ENCODE measurements at places on chromosomes 16 and 17.
A peak's percentile ranks its signal among the peaks of the same experiment; 100 is the strongest.

DNA sequence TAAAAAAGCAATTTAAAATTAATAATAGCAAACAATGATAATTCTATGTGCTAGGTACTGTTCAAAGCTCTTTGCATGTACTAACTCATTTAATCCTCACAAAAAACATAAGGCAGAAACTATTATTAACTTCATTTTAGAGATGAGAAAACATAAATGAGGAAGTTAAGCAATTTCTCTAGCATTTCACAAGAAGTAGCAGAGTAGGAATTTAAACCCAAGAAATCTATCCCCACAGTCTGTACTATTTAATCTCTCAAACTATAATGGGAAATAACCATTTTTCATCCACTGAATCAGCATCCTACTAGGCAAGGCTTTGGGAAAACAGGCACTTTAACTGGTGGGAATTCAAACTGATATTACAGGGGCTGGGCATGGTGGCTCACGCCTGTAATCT is 42.2 kb upstream of the INTS2 start:
- no peak for DNase-seq

- DNase-seq = no peak
These were observed 31.5 kb upstream of the B4GALNT2 start for GRCh38 chr17:49101054-49101534.

GRCh38 chr16:86685076-86685475 is 106.7 kb downstream of the FOXL1 start:
- DNase-seq = no peak

GRCh38 chr17:37137070-37137610 is 188.4 kb downstream of the AATF start:
- no peak for DNase-seq

DNA sequence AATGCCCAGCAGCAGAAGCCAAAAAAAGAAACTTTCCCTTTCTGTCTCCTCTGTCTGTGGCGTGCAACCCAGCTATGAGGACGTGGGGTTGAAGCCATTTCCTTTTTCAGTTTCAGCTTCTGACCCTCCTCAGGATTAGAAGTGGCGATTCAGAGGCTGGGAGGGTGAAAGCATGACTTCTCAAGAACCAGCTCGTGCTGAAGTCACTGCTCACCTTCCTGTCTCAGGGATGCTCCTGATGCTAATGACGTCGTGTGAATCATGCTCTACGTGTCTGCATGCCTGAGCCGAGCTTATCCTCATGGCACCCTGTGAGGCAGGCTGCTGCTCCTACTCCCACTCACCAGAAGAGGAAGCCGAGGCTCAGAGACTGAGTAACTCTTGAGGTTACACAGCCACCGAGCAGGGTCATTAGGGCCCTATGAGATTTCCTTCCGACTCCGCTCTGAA is 5.7 kb upstream of the LPO start:
- no peak for DNase-seq

DNA sequence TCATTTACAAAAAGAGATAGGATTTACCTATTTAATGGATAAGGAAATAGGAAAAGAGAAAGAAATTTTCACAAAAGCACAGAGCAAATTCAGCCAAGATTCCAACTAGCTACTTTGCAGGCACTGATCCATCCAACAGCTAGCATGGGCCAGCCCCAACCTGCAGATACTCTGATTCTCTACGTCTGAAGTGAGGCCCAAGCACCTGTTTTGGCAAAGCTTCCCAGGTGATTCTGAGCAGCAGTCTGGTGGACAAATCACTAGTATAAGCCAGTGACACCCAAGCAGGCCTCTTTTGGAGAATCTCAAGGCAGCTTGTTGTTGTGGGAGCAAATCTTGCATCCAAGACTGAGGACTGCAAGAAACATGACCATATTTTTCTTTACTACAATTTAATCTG is 20.9 kb upstream of the CALB2 start:
- DNase-seq = no peak

DNA sequence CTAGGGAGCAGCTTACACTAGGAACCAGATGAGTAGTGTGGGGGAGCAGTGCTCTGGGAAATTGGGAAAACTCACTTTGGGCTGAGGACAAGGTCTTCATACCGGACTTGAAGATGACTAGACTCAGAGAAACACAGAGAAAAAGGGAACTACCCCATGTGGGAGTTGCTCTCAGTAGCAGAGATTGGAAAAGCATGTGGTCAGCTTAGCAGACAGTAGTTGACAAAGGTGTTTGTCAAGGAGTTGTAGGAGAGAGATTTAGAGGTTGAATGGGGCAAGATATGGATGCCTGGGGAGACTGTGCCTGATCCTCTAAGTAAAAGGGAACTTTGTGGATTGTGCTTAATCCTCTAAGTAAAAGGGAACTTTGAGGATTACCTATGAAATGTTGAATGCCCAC is 194.5 kb upstream of the COX10 start:
- no peak for DNase-seq

DNA sequence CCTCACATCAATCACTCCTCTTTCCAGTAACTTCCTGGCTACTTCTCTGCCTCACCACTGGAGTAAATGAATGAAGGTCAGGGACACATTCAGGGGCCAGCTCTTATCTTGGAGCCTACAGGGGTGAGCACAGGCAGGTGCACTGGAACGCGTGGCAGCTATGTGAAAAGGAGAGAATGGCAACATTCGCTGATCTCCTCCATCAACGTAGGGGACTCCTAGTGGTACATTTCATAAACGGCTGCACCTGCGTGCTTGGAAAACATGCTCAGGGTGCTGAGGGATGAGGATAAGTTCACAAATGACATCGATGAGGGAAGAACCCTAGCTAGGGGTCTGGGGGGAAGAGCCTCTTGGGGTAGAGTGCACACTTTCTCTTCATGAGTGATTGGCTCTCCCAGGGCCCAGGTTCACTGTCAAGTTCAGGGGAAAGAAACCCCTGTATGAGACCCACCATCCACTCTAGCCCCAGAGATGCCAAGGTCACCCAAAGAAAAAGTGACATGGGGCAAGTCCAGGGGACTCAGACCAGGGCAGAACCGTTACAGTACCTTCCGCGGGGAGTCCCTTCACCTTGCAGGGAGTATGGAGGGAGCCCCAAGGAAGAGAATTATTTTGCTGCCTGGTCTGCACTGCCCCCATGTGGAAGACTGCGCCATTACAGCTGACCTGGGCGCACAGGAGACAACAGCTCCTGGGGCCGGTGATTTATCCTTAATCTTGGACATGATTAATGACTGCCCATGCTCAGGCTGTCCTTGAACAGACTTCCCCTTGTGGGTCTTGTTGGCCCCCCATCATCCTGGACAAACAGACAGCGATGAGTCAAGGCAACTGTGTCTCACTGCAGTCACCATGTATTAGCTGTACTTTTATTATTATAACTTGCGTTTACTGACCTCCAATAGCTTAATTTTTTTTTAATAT is 30.1 kb downstream of the VAC14 start:
- DNase-seq = peak; percentile 46

DNA sequence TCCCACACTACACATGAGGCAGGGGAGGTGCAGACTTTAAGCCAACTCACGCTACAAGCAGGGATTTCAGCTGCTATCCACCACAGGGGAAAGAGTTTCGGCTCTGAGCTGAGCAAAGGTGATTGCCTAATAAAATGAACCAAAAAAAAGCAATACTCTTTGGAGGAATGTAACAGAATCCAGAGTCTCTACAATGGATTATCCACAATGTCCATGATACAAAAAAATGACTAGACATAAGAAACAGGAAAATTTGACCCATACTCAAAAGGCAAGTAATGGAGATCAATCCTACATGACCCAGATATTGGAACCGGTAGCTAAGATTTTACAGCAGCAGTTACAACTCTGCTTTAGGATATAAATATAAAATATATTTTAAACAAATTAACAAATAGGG is 19.0 kb upstream of the TMEM204 start:
- DNase-seq = no peak

DNA sequence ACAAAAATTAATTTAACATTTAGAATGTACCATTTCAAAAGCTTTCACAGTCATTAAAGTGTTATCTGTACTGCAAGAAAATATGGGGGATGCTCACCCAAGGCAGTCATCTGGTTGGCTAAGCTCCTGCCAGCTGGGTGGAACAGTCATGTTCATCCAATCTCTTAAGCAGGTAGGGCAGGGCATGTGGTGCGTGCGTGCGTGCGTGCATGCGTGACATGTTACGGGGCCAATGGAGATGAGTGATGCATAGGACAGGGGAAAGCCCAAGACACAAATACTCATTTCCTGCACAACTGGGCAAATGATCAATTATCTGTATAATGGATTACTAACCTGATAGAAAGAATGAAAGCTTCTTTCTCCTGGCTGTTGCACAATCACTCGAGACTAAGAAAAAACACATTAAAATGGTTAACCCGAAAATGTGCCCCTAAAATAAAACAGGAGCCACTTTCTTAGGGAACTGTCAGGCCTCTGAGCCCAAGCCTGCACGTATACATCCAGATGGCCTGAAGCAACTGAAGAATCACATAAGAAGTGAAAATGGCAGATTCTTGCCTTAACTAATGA is 104.4 kb downstream of the MYO1D start:
- no peak for DNase-seq

GRCh38 chr17:43832976-43833829 is at the start of gene MPP3:
MPP3 (minus strand) TSS chr17:43833146; CDS start chr17:43831906, 1,240 bp downstream.
- peak; percentile 47 for DNase-seq

GRCh38 chr16:15451098-15451731 is 16.8 kb downstream of the BMERB1 start:
- no peak for DNase-seq

- DNase-seq = no peak
These were observed 116.8 kb downstream of the WSCD1 start for GRCh38 chr17:6186998-6187397.

DNA sequence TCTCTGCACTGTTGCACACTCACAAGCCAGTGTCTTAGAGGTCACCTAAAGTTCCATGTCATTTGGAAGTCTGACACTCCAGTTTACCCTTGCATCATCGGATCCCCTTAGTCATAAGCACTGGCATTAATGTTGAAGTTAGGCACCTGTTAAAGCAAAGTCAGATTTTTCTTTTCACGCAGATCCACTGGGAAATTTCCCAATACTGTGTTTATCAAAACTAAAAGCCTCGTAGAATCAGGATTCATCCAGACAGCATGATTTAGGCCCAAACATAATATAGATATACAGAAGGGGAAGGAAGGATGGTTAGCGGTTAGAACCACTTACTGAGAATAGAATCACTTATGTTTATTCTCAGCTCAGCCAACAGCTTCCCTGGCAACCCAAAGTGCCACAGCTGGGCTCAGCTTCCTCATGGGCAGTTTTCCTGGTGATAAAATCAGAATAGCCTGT is 30.1 kb upstream of the HAPSTR1 start:
- no peak for DNase-seq

DNA sequence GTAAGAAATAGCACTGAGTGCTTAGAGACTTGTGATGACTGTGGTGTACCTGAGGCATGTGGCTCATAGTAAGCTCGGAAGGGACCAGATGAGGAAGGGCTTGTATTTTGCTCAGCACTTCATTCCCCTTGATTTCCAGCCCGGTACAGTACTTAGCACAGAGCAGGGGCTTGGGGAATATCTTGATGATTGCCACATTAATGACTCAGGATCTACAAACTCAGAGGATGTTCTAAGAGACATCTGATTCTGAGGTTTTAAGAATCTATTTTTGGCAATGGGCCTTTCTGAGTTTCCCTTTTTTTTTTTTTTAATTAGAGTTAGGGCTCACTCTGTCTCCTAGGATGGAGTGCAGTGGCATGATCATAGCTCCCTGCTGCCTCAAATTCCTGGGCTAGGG is 9.1 kb downstream of the ASPHD1 start:
- no peak for DNase-seq

GRCh38 chr16:81655469-81656162 is 123.5 kb upstream of the PLCG2 start:
- DNase-seq = no peak

- DNase-seq = no peak
These were observed 6.7 kb downstream of the ARL16 start for GRCh38 chr17:81676906-81677305.

DNA sequence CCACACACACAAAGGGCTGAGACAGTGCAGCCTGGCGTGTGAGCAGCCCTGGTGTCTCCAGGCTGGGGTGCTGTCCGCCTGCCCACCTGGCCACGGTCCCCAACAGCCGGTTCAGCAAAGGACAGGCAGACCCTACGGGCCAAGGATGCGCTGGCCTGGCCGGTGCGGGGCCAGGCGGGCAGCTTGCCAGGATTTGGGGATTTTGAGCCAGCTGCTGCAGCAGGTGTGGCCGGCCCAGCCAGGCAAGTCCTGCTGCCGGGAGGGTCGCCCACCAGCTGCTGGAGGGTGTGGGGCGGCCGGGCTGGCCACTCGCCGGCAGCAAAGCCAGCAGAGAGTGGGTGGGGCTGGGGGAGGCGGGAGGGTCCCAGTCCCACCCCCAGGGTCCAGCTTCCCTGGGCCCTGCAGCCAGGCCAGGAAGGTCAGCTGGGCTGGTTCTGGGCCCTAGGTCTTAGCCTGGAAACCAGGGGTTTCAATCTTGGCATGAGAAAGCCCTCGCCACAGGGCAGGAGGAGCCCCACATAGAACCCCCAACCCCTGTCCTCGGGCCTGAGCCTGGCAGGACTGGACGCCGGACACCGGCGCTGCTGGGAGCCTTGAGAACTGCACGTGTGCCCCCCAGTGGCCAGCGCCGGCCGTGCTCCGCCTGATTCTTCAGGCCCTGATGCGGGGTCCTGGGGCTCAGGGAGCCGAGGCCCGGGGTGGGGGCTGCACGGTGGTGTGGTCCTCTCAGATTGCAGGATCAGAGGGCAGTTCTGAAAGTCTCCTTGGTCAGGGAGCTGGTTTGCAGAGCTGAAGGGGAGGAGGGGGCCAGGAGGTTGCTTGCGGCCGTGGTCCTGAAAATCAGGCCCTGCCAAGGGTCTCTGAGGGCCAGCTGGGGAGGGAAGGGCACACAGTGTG is 17.6 kb upstream of the SSTR5 start:
- peak; percentile 11 for DNase-seq
